ENCODE measurements at places on chromosomes 11 and 22.

GRCh38 chr22:19654338-19654987 is 59.8 kb upstream of the SEPTIN5 start:
- no peak for DNase-seq

- no peak for DNase-seq
Observed at GRCh38 chr11:34770111-34770510, 146.1 kb downstream of the APIP start.

DNA sequence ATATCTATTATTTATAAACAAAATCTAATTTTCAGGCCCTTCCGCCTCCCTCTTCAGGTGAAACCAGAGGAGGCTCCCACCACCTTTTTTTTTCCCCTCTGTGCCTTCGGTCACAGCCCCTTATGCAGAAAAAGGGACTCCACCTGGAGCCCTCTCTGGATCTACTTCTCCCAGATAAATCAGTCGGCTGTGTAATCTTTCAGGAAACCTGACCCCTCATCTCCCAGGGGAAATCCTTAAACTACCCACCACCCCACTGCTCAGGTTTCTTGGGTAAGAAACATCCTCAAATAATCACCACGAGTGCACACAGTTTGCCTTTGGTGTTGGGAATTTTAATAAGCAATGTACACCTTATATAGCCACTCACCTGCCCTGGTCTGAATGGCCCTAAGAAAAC is 104.2 kb downstream of the NAV2 start:
- no peak for DNase-seq

DNA sequence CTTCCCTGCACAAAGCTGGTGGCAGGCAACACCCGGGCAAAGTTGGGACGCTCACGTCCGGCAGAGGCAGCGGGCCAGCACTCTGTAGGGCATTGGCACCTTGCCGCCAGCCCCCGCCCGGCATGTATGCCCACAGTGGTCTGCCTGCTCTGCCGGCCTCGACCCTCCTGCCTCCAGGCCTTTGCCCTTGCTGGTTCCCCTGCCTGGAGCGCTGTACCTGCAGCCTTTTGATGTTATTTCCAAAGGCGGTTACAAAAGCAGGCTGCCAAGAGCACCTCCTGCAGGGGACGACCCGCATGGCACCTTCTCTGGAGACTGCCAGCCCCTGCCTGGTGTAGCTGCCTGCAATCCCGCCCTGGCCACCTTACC is 56.5 kb upstream of the SHISAL1 start:
- no peak for DNase-seq

- DNase-seq, result no peak
Observed at GRCh38 chr22:23113067-23113846, 28.5 kb downstream of the RSPH14 start.

- peak; percentile 69 for DNase-seq
Observed at GRCh38 chr11:57644748-57645688, 4.7 kb downstream of the YPEL4 start.

DNA sequence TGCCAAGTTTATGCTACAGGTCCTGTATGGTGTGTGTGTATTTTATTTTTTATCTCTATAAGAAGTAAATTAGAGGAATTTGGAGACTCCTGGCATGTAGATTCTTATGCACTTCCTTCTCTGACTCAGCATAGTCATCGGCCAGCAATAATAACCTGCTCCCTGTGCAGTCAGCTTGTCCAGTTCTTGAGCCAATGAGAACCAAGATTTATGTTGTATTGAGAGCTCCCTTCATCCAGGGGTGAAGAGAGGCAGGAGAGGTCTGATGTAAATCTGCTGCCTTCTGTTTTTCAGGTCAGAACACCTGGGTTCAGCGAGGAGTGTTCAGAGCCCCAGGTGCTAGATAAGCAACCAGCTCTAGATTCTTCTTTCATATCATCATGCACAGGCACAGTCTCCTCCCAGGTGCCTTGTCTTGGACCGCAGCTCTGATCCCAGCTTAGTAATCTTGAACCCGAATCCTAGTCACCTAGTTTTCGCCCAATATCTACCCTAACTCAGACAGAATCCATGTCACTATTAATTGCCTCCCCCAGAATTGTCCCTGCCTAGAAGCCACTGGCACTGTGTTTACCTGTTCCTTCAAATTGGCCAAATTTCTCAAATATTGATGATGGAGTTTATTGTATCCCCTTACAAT is 328.2 kb upstream of the NCAM1 start:
- no peak for DNase-seq

DNA sequence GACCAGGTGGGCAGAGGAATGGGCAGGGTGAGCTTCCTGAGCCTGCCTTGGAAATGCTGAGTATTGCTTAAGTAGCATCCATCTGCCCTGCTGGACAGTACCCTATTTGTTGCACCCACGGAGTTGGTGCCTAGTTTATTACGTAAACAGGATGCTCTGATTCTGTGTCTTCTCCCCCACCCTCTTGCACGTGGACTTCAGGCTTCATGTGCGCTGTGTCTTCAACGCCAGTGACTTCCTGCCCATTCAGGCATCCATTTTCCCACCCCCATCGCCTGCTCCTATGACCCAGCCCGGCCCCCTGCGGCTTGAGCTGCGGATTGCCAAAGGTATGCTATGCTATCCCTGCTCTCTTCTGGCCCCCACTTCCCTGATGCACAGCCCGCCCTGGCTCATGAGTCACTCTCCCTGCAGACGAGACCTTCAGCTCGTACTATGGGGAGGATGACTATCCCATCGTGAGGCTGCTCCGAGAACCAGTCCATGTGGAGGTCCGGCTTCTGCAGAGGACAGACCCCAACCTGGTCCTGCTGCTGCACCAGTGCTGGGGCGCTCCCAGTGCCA is 5.7 kb downstream of the ZP1 start:
- no peak for DNase-seq

- DNase-seq, result no peak
Observed at GRCh38 chr22:21646608-21647590, 4.8 kb downstream of the SDF2L1 start.

GRCh38 chr11:19511066-19511412 is 201.6 kb upstream of the NAV2 start:
- DNase-seq, result no peak

- no peak for DNase-seq
Observed at GRCh38 chr22:26553056-26553752, 36.7 kb downstream of the TPST2 start.

DNA sequence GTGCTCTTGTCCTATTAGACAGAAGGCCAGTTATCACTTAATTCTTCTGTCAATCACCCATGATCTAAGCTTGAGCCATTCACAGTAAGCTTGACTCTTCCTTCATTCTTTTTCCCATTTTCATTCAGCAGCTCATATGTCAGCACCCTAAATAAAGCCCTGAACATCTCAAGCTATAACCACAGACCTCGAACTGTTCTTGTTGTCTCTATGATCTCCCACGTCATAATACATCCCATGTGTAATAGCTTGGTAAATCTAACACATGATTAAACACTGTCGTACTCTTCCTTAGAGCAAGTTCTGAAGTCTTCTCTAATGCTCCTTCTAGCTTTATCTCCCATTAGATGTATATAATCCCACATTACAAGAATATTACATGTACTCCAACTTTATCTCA is 14.4 kb downstream of the MUC15 start:
- DNase-seq, result no peak

DNA sequence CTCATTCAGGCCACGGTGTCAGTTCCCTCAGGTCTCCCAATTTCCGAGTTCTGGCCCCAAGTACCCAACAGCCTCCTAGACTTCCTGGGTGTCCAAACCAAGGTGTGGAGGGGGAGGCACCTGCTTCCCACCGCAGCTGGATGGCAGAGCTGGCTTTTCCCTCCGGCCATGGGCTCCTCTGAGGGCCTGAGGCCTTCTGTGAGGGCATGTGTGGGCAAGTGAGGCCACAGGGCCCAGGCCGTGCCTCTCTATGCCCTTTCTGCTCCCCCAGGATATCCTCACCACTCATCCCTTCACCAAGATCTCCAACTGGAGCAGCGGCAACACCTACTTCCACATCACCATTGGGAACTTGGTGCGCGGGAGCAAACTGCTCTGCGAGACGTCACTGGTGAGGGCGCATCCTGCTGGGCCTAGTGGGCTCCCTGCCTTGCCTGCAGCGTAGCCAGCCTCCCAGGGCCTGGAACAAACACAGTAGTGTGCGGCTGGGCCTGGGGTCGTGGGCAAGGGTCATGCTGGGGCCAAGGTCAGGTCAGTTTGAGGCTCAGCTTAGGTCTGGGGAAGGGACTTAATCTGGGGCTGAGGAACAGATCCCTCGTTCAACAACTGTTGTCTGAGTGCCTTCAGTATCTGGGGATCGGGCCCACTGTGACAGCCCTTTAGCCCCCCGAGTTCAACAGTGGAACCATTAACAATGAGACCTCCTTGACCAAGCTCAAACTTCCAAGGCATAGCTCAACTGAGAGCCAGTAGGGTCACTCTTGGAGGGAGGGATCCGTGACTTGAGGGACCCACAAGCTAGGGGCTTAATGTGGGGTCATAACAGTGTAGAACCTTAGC is 85.8 kb downstream of the MYO7A start:
- DNase-seq, result no peak

DNA sequence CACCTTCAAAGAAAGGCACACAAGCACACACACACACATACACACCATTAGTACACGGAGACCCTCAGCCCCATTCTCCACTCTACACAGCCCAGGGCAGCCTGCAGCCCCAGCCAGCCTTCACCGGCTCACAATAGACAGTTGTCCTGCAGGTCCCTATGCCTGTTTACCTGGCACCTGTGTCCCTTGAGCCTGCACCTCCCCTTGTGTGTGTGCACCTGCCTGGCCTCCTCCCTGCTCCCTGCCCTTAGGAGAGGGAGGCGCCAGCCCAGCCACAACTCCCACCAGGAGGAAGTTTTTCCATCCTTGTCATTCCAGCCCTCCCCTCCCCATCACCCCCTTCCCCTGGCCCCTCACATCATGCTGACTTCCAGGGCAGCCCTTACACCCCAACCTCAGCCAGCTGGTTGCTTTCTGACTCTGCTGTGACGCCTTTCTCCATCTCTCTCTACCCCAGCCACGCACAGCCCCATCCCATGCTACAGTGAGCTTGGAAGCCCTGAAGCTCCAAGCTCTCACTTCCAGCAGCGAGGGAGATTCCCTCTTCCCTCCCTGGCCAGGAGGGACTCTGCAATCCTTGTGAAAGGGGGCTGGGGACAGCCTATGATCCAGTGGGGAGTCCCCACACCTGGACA is 4.4 kb downstream of the AHNAK start:
- DNase-seq, result no peak

- DNase-seq, result no peak
Observed at GRCh38 chr11:1827931-1828330, 6.9 kb upstream of the SYT8 start.

DNA sequence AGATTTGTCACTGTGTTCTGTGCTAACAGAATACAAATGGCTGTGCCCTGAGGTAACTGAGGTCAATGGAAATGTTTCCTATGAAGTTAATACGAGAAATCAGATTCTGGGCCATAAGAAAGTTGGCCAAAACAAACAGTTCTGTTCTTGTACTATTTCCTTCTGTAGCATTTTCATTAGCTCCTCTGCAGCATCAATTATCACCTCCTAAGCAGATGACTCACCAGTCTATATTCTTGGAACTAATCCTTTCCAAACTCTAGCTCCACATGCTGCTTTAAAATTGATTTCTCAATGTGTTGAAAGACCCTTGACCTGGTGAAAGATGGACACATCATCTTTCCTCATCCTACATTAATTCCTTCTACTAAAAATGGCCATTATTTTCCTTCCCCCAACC is 736.0 kb downstream of the NELL1 start:
- DNase-seq, result no peak

DNA sequence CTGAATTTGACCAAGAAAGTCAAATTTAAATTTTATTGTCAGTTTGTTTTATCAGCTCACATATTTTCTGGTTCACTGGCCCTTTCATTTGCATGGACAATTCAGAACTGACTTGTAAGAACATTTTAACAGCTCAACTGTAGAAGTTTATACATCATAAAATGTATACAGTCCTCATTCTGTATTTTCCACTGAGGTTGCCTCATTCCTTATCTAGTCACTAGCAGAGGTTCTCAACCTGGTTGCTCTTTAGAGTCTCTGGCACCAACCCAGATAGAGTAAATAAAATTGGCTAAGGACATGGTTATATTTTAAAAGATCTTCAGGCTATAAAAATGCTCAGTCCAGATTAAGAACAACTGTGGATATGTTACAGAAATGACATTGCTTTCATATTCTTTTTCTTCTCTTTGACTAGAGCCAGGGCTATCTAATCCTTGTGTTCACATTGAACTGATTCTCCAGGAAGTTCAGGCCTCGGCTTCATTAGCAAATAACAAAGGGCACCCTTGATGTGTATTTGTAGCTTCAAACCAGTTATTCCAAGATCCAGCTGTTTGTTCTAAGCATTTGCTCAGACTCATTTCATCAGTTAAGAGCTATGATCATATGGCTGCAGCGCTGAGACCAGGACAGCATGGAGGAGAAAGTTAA is 782.5 kb downstream of the ETS1 start:
- DNase-seq, result no peak

All from stimulated activated CD8-positive, alpha-beta memory T cell treated with anti-CD3 and anti-CD28 coated beads, Interleukin-7, amount 100 ng/mL, for 24 hours (primary cell).